Stimulated activated CD4-positive, alpha-beta T cell treated with anti-CD3 and anti-CD28 coated beads, TNF-alpha, amount 100 ng/mL, for 1 hour (primary cell): ENCODE measurements at places on chromosomes 11 and 22.

DNA sequence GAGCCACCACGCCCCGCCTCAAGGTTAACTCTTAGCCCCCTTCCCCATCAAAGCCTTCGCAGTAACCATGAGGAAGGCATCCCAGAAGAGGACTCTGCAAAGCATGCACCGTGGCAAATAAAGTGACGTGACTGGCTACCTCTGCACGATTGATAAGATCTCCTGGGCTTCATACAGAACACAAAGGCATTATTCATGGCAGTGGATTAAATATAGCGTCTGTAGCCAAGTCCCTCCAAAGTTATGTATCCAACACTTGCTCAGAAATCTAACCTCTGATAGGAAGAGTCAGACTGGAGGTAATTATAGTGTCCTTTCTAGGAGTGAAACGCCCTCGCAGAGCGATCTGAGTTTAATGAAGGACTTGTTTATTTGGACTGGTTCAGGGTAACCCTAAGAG is 22.4 kb downstream of the CPT1A start:
- no peak for DNase-seq

DNA sequence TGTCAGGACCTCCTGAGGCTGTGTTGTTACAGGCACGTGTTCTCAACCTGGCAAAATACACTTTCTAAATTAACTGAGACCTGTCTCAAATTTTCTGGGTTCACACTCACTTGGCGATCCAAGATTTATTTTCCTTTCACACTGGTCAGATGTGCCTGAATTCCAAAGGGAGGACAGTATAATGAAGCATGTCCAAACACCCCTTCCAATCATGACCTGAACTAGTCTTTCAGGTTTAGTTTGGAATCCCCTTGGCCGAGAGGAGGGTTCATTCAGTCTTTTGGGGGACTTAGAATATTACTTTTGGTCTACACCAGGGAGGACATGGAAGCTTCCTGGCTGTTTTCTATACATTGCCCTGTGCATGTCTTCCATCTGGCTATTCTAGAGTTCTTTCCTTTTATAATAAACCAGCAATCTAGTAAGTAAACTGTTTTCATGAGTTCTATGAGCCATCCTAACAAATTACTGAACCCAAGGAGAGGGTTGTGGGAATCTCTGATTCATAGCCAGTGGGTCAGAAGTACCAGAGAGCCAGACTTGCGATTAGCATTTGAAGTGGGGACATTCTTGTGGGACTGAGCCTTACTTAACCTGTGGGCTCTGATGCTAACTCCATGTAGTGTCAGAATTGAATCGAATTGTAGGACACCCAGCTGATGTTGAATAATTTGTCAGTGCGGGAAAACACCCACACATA is 14.8 kb upstream of the TMEM216 start:
- DNase-seq, result no peak

GRCh38 chr11:61090521-61090920 is 11.8 kb upstream of the CD5 start:
- no peak for DNase-seq

GRCh38 chr11:6568191-6568918 is 35.1 kb downstream of the RRP8 start:
- DNase-seq, result no peak

DNA sequence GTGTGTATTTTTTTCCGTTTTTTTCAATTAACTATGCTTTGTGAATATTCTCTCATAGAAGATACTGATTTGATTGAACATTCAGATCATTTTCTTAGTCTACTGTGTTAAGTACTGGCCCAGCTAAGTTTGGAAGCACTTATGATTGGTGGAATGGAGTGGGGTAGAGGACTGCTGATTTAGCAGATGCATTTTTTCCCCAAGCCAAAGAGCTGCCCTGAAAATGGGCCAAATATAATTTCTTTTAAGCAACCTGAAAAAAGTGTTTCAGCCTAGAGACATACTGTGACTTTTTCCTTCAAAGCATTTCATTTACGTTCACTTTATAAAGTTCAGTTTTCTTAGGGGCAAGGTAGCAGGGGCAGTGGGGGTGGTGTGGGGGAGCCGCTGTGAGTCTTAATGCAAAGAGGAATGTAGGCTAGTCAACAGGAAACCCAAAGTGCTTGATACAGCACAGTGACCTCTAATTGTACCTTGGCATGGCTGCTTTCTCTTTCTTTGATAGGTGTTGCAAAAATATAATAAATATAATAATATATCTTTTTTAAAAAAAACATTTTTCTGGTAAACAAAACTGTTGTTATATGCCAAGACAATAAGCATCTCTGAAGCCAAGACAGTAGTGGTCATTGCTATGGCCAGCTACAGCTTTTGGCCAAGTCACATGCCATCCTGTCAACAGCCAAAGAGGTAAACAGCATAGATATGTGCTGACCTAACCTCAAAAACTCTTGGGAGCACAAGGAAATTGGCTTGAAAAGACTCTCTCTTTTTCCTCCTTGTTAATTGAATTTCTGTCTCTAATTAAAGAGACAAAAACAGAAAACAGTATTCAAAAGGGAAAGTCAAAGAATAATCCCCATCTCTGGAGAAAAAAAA is 58.8 kb downstream of the LIF start:
- DNase-seq, result no peak

- DNase-seq, result no peak
Observed at GRCh38 chr11:74626130-74626529, 33.7 kb downstream of the POLD3 start.

DNA sequence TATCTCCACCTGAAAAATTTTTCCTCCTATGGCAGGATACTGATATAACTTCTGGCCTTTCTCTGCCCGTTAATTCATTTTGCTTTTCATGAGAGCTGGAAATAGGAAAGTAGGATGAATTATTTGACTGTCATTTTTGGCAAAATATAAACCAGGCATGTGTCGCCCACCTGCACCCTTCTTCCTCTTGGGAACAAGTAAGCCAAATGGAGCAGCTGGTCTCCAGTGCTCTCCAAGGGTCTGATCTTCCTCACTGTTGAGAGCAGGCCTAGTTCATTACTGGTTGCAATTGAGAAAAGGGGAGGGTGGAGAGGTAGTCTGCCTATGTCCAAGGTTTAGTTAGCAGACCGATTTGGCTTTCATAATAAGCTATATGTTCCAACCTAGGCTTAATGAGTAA is 582.2 kb downstream of the DLG2 start:
- DNase-seq, result no peak

- no peak for DNase-seq
Observed at GRCh38 chr11:24142062-24142461, 354.8 kb upstream of the LUZP2 start.

DNA sequence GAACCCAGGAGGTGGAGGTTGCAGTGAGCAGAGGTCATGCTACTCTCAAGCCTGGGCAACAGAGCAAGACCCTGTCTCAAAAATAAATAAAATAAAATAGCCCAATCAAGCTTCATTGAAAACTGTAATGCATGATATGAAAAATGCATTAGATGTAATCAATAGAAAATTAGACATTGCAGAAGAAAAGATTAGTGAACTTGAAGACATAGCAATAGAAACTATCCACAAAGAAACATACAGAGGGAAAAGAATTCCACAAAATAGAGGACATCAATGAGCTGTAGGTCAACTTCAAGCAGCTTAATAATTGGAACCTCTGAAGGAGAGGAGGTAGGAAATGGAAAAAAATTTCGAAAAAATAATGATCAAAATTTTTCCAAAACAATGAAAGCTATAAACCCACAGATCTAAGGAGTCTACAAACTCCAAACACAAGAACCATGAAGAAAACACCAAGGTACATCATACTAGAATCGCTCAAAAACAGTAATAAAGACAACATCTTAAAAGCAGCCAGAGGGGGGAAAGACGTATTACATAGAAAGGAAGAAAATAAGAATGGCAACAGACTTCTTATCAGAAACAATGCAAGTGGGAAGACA is 104.2 kb downstream of the WNT7B start:
- DNase-seq, result no peak

- DNase-seq, result no peak
Observed at GRCh38 chr22:41023299-41023623, 69.1 kb upstream of the EP300 start.

GRCh38 chr11:115504276-115505158 is at the start of gene CADM1:
Gene CADM1 (minus strand): TSS chr11:115504415.
- DNase-seq, result peak; percentile 34

- no peak for DNase-seq
Observed at GRCh38 chr11:111718436-111718835, 47.8 kb downstream of the PPP2R1B start.

DNA sequence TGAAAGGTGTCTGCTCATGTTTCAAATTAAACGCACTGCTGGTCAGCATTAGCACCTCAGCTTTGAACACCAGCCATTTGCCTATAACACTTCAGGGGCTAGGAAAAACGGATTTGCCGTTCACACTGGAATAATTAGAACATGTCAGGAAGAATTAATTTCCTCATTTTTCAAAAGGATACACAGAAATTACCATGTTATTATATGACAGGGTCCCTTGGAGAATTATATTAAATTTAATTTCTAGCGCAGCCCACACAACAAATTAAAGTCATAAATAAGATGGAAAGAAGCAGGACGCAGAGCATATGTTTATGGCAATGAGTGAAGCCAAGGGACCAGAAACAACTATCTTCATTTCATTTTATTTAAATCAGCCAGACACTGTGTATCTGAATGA is 83.8 kb upstream of the SOX6 start:
- no peak for DNase-seq

GRCh38 chr22:36117053-36117554 is 43.5 kb downstream of the APOL3 start:
- no peak for DNase-seq

GRCh38 chr11:82986446-82986845 is 84.9 kb downstream of the DDIAS start:
- no peak for DNase-seq

GRCh38 chr11:73991471-73992006 is 8.9 kb upstream of the UCP2 start:
- DNase-seq, result no peak

DNA sequence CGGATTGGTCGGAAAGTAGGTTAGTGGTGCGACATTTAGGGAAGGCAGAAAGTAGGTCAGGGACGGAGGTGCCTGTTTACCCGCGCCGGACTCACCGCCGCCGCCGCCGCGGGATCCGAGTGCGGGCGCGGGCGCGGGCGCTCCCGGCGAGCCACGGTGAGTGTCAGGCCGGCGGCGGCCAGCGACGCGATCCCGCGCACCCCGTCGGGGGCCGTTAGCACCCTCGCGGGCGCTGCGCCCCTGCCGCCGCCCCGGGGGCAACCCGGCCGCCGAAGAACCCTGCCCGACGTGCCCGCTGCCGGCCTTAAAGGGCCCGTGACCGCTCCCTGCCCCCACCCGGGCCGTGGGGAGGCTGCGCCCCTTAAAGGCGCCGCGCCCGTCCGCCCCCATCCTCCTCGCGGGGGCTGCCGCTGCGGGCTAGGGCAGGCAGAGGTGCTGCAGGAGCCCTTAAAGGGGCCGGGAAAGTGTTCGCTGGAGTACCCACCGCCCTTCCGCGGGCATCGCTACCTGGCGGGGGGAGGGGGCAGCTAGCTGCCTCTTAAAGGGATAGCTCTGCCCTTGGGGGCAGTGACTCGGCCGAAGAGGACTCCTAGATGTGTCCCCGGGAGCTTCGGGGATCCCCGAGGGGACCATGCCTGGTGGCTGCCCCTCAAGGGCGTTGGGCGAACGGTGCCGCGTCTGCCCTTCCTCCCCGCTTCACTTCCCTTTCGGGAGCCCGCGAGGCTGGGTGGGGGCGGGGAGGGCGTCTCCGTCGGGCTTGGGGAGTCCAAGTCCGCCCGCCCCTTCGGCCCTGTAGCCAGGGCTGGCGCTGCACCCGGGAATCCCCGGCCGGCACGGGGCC is at the start of gene BMAL1:
Gene BMAL1, plus strand, starts transcription at position 23 of the 841 bp plus-strand sequence. CDS start 76,519 bp downstream, outside the sequence.
- peak; percentile 40 for DNase-seq

DNA sequence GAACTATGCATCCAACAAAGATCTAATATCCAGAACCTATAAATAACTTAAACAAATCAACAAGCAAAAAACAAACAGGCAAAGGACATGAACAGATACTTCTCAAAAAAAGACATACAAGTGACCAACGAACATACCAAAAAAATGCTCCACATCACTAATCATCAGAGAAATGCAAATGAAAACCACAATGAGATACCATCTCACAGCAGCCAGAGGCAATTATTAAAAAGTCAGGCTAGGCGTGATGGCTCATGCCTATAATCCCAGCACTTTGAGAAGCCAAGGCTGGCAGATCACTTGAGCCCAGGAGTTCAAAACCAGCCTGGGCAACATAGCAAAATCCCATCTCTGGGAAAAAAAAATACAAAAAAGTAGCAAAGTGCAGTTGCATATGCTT is 10.7 kb downstream of the SAA4 start:
- no peak for DNase-seq

DNA sequence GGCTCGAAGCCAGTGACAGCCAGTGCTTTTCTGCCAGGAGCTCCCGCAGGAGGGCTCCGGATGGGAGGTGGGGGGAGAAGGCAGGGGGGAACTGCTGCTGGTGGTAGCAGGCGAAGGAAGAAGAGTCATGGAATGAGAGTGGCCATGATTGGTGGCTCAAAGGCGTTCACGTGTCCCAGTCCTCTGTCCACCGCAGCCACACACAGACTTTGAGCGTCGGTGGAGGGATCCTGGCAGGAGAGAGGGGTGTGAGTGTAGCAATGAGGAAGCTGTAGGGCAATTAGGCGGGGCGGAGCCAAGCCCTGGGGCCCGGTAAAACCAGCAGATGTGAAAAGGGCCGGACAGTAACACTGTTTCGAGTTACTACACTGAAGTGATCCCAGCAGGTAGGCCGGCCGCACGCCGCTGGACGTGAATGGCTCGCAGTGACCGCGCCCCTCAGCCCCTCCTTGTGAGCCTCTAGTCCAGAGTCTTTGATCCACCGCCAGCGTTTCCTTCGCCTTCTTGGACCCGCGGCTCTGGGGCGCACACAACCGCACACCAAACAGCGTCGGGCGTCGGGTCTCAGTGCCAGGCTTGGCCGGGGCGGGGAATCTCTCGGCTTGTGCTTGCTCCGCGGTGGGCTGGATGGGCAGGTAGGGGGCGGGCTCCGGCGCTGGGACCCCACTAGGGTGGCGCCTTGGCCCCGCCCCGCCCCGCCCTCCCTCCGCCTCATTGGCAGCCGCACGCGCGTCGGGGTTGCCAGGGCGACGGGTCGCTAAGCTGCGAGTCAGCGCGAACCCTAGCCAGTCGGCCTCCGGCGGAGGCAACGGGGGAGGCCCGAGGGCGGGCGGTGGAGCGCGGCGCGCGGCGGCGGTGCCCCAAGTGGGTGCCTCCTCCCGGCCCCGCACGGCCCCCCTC is at the start of gene LRRC10B:
Gene LRRC10B, plus strand, starts transcription at position 788 of the 900 bp plus-strand sequence. CDS start 250 bp downstream, outside the sequence.
- DNase-seq, result no peak

- no peak for DNase-seq
Observed at GRCh38 chr22:47593911-47594311, 831.5 kb downstream of the TBC1D22A start.

DNA sequence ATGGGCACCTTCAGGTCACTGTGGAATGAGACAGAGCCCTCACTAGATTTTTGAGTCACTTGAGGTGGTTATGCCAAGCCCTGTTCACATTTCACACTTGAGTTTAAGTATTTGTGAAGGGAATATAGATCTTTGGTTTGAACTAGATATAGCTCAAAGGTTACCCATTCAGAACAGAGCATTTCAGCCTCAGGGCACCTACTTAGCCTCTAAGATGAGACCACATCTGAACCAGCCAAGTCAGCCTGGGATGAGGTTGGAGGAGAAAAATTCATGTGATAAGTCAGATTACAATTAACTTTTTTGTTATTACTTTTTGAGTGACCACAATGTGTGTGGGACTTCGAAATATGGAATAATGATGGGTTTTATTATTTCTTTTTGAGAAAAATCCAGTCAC is 127.8 kb downstream of the TEAD1 start:
- DNase-seq, result no peak

GRCh38 chr11:10784232-10785145 is 24.2 kb downstream of the EIF4G2 start:
- no peak for DNase-seq

GRCh38 chr11:13679768-13680167 is 11.3 kb downstream of the FAR1 start:
- no peak for DNase-seq
